A549 (cell line): ENCODE measurements at places on chromosomes 5 and 9.
A peak's percentile ranks its signal among the peaks of the same experiment; 100 is the strongest.

- DNase-seq: no peak
Measured at GRCh38 chr9:110812886-110813285, 144.3 kb downstream of the MUSK start.

GRCh38 chr9:6923086-6923485 lies 165.3 kb downstream of the KDM4C start:
- no peak for DNase-seq

- no peak for DNase-seq
Measured at GRCh38 chr5:119470851-119471451, 18.7 kb downstream of the HSD17B4 start.

DNA sequence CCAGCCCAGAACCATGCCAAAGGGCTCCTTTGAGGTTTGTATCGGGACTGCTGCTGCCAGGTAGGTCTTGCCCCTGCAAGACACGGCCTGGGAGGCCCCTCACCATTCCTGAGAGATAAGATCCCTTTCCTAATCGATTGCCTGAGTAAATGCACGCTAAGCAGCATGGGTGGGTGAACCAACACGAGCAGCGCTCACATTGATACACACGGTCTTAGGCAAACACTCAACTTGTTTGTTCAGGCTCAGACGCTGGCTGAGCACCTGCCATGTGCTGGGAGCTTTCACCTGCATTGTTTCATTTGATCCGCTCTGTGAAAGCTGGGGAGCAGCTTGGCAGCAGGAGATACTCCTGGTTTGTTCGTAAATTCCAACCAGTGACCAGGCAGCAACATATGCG lies 76.9 kb upstream of the NEURL1B start:
- no peak for DNase-seq

DNA sequence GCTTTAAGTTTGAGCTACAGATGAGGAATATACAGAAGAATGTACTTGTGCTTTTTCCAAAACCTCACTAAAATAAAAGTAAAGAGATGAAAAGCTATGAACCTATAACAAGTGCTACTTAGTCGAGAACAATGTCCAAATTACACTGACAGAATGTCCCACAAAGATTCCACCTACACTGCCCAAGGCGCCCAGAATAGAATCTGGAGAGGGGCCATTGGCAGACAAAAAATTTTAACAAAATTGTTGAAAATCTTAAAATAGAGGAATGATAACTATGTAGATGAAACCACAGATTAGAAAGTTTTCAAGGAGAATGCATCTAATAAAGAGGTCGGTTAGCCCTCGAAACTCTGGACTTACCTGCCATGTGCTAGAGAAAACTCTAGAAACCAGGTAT lies 235.3 kb downstream of the CETN3 start:
- DNase-seq: no peak

DNA sequence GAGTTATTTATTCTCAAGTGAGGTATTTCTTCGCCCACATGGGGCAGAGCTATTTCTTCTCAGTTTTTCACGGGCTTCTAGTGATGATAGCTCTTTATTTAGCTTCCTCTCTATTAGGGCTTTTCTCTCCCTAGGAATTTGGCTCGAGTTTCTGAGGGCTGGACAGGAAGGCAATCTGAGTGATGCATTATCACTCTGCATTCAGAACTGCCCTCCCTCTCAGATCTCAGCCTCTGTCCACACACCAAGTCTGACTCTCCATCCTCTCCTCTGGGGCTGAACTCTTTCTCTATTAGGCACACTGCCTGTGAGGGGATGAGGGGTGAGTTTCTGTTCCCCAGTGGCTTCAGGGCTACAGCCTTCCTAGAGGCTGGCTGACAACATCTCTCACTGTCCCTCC lies 14.9 kb upstream of the SCAMP1 start:
- DNase-seq: no peak

DNA sequence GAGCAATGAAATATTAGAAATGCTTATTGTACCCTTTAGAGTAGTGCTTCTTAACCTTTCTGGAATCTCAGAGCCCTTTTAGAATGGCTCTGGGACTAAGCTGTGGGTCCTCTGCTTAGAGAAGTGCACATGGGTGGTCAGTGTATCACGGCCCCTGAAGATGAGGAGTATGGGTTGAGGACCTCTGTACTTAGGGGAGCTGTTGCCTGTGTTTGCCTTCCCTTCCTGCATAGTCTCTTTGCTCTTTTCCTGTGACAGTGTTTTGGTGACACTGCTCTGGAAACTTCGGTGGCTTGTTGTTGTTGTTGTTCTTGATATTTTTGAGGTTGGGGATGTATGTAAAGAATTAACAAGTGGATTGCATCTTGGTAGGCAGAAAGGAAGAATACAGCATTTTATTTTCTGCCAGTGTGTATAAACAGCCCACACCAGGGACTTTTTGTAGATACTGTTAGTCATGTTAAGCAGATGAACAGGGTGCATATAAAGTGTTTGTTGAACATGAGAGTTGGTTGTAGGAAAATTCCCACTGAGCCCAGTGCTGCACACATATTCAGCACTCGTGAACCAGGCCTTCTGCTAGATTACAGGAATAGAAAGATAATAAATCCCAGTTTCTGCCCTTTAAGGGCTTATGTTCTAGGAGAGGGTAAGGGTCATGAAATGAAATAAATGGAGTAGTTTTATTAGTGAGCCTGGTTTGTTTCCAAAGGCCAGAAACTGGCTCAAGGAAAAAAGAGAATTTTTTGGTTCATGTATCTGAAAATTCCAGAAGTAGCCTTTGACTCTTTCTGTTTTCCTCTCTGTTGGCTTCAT lies 199.7 kb downstream of the ARHGAP26 start:
- DNase-seq: no peak

GRCh38 chr9:90029996-90030395 lies 425.2 kb downstream of the GADD45G start:
- DNase-seq: peak; percentile 10

DNA sequence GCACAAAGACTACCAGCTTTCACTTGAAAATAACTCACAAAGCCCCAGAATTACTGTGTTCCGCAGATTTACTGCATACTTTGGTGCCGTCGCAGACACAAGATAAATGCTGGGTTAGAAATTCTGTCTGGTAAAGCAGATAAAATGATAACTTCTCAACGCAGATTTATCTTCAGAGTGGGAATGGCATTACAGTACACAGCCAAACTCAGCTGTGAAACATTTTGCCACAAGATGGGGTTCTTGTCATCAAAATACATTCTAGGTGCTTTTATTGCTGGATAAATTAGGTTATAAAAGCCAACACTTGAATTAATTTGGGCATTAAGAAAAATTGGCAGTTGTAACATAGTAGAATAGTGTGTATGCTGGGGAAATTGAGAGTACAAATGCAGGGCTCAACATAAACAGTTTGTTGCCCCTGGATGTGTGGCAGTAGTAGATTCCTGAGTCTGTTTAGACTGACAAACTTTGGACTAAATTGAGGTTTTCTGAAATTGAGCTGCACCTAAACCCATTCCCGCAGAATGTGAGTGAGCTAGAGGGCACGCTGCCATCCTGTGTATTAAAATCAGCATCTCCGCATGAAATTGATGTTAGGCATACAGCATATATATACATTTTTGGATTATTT lies 61.1 kb downstream of the LMNB1 start:
- DNase-seq: no peak

- no peak for DNase-seq
Measured at GRCh38 chr5:173902743-173903142, 14.6 kb downstream of the CPEB4 start.

GRCh38 chr5:157548513-157549282 lies 26.9 kb downstream of the ADAM19 start:
- no peak for DNase-seq

- DNase-seq: no peak
Measured at GRCh38 chr5:81303563-81303962, 2.2 kb downstream of the ZCCHC9 start.

DNA sequence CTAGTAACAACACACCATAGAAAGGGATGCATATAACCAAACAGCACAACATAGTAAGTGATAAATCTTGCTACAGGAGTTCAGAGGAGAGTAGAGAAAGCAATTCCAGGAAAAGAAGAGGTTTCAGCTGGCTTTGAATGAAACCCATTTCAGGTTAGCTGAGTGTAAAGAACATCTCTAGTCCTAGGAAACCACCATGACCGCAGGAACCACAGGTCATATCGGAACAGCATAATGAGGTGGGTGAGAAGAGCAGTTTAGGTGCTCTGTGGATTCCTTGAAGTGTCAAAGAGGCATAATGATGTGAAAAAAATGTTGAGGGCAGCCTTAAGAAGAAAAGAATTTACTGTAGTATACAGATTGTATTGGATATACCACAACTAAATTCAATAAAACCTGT lies 507.5 kb downstream of the MTRR start:
- no peak for DNase-seq

DNA sequence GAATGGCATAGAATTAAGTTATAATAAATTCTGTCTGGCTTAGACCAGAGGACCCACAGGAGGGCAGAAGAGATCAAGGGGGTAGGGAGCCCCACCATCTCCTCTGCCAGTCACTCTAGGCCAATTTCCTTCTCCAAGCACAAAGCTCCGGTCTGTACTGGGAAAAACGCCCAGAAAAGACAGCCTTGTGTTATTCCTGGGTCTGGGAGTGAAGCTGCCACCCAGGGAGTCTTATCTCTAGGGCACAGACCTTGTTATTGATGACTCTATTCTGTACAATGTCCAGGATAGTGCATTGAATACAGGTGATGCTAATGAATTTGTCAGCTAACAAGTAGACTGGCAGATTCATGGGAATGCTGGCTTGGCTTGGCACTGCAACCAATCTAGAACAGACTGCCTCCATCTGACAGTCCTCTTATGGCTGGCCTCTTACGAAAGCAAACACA lies 60.7 kb downstream of the MED27 start:
- DNase-seq: no peak

DNA sequence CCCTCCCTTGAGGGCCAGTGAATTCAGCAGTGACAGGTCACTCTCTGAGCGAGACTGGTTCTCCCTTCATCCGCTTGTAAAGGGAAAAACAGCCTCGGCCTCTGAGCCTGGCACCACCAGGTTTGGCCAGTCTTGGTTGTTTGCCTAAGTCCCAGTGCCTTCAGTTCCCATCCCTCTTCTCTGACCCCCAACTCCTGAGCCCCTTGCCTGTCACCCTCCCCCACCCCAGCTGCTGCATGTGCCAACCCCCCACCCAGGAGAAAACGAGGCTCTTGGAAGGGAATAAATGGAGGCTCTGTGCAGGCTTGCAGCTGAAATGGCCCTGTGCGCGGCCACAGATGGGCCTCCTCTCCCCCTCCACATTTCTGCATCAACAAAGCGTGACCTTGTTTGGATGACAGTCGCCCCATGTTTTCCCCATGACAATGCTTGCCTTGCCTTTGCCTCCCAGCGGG lies 3.1 kb downstream of the URM1 start:
- DNase-seq: no peak

DNA sequence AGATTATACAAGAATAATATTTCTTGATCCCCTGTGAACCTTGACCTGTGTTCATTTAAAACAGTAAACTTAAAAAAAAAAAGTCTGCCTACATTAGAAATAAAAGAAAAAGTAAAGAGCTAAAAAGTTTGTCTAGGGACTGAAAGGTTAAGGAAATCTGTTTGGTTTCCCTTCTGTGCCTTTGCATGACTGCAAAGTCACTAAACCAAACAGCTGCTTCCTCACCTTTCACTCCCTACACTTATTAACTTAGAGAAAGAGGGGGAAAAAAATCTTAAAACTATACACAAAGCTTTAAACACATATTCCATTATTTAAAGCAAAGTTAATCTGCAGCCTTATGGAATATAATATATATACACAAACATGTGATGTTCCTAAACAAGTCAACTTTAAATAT lies 65.1 kb downstream of the ZFR start:
- no peak for DNase-seq

- no peak for DNase-seq
Measured at GRCh38 chr9:77176106-77176505, 1.2 kb upstream of the VPS13A start.

DNA sequence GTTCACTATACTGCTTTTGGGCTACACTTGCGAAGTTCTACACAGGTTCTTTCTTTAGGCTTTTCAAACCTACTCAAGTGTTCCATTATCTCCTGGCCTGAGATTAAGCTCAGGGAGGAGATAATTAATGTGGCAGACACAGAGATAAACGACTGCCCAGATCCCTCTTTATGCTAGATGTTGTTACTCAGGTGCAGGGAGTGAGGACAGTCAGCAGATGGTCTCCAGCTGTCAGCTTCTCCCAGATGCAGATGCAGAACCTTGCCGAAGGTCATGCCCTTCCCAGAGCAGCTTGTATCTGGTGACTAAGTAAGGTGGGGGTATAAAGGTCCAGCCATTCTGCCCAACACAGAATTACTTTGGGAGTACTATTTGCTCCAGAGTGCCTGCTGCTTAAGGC lies 166.2 kb downstream of the ZNF462 start:
- no peak for DNase-seq

GRCh38 chr5:80141681-80142080 lies 106.5 kb downstream of the THBS4 start:
- DNase-seq: no peak

DNA sequence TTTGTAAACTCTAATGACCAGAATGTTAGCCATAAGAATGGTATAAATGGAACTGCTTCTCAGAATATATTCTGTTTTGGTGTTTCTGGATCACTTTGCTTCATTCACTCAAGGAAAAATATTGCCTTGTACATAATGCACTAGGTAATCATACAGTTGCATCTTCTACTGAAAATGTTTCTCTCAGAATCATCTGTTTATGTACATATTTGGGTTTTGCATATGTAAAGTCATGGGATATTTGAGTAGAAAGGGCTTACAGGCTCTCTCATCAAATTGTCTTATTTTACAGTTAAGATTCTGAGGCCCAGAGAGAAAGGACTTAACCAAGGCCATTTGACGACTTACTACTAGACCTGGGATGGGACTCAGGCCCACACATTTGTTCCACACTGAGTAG lies 97.8 kb upstream of the PALM2AKAP2 start:
- no peak for DNase-seq

GRCh38 chr5:142736247-142736632 lies 33.9 kb upstream of the ARHGAP26 start:
- no peak for DNase-seq

- DNase-seq: no peak
Measured at GRCh38 chr9:28134446-28134976, 561.2 kb upstream of the C9orf72 start.

GRCh38 chr5:142654578-142655058 lies 31.3 kb downstream of the FGF1 start:
- DNase-seq: peak; percentile 10

GRCh38 chr5:42252306-42252705 lies 170.9 kb upstream of the GHR start:
- DNase-seq: no peak

DNA sequence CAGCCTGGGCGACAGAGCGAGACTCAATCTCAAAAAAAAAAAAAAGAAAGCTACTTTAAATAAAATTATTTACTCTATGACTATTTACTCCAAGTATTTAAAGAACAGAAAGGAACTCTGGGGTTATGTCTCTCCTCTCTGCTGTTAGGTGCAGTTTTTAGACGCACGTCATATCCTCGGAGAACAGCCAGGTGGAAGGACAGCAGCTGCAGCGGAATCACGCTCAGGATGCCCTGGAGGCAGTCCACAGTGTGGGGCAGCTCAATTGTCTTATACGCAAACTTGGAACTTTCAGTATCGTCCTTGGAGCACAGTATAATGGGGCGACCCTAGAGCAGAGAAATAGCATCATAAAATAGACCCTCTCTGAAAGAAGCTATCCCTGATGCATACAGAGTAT lies 10.4 kb upstream of the MAPK9 start:
- DNase-seq: no peak
